ENCODE measurements at places on chromosomes 3 and 15. TPM values are rescaled to one million over a fixed set of nuclear protein-coding genes. Genes with fewer than 3 reads are reported as not detected.

JMJD7 gene
- 13.2 TPM for total RNA-seq

AMOTL2 gene
- 122 TPM for total RNA-seq

DNA sequence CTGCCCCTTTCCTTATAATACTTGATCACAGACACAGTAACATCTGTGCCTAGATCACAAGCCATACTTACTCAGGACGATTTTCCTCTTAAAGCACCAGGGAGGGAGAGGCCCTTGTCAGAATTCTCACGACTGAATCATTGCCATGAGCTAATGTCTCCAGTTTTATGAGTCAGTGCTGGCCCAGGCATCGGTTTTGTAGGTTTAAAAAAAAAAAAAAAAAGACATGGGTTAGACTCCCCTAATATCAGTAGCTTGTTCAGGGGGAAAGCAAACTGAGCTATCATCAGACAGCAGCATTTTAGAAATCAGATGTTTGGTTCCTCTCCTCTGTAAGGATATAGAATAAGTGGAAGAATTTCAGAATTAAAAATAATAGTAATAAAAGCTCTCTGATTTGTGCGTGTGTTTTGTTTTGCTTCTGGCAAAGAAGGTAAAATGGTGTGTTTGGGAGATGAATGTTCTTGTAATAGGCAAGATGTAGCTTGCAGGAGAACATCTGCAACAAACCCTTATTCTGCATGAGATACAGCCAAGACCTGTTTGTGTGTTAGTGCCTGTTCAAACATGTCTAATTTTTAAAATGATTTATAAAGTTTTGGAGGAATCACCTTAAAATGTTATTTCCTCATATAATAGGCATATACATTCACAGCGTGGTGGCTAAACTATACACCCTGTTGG lies 193.6 kb downstream of the TP63 start:
- H3K27ac ChIP-seq = no peak overlapping the region
- no peaks in the 10 kb centered on the region for H3K27me3 ChIP-seq
- no peaks in the 10 kb centered on the region for H3K4me1 ChIP-seq

DNA sequence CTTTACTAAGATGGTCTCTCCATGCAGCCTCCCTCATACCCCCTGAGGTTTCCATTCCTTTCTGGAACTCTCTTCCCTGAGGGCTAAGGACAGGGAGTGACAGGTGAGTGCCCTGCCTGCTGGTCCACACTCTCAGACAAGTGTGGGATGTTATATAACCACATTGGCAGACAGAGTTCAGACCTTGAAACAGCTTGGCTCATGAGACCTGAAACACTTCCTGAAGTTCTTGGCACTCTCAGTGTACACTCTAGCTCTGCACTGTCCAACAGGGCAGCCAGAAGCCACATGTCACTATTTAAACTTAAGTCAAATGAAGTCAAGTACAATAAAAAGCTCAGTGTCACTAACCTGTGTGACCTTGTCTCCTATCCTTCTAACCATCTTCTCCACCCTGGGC lies 188.5 kb downstream of the ZNF621 start:
- no peaks in the 10 kb centered on the region for H3K4me1 ChIP-seq
- H3K36me3 ChIP-seq = no peaks in the 10 kb centered on the region
- no peak overlapping the region for H3K4me3 ChIP-seq
- H3K27ac ChIP-seq = no peak overlapping the region
- no peaks in the 10 kb centered on the region for H3K27me3 ChIP-seq

GRCh38 chr15:25052191-25052999 lies 97.6 kb downstream of the SNRPN start:
- no peak overlapping the region for H3K27ac ChIP-seq
- H3K4me1 ChIP-seq = no peaks in the 10 kb centered on the region
- no peak for DNase-seq
- peaks cover 80% of the 10 kb centered on the region for H3K36me3 ChIP-seq

GRCh38 chr15:34782901-34783300 lies 12.4 kb downstream of the ACTC1 start:
- H3K27me3 ChIP-seq = no peaks in the 10 kb centered on the region
- peaks cover 1% of the 10 kb centered on the region for H3K4me1 ChIP-seq
